ENCODE measurements at places on chromosomes 2 and 18. TPM values are rescaled to one million over a fixed set of nuclear protein-coding genes. Genes with fewer than 3 reads are reported as not detected.

Gene FNDC4
- not detected for total RNA-seq

Gene CD302
- 2.0 TPM for total RNA-seq

Gene ACTR1B
- 71.6 TPM for total RNA-seq

Gene SESTD1
- total RNA-seq: 19.0 TPM

Gene DDX18
- total RNA-seq: 65.2 TPM

Gene GALNT14
- 0.68 TPM for total RNA-seq

Gene ATP5F1A
- 209 TPM for total RNA-seq

Gene GAL3ST2
- total RNA-seq: not detected

Gene CYP26B1
- total RNA-seq: not detected

Gene ACP1
- total RNA-seq: 102 TPM

Gene ALKAL2
- total RNA-seq: 2.0 TPM

Gene TGIF1
- 74.7 TPM for total RNA-seq

Gene ANKRD62
- total RNA-seq: not detected

Gene OR6B2
- total RNA-seq: not detected

Gene GPATCH11
- 8.6 TPM for total RNA-seq

Gene PGAP1
- total RNA-seq: 2.5 TPM

Gene WNT6
- total RNA-seq: not detected

Gene PUS10
- 8.4 TPM for total RNA-seq

Gene CYP27C1
- not detected for total RNA-seq

Gene PLA2R1
- total RNA-seq: not detected

Gene AMER3
- not detected for total RNA-seq
